ENCODE measurements at places on chromosomes 13 and 19.

- no peak for DNase-seq
Measured at GRCh38 chr13:109146912-109147647, 517.7 kb downstream of the MYO16 start.

DNA sequence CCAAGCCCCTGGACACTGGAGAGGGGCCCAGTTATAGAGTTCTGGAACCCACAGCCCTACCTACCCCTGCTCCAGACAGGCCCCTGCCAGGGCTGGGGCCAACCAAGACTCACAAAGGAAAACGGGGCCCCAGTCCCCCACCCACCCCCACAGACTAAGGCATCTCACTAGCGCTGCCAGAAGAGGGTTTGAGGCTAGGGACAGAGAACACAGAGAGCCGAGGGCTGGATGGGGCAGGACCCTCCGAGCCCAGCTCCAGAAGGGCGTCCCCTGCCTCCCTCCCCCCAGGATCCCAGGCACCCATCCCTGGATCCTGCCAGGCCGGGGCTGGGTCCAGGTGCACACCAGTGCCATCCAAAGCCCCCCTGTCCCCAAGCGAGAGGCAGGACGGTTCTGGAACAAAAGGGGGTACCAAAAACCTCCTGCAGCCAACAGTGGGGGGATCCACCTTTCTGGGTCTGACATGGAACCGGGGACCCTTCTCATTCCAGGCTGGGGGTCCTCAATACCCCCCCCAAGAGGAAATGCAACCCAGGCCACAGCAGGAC lies 4.4 kb upstream of the REXO1 start:
- DNase-seq, result no peak

DNA sequence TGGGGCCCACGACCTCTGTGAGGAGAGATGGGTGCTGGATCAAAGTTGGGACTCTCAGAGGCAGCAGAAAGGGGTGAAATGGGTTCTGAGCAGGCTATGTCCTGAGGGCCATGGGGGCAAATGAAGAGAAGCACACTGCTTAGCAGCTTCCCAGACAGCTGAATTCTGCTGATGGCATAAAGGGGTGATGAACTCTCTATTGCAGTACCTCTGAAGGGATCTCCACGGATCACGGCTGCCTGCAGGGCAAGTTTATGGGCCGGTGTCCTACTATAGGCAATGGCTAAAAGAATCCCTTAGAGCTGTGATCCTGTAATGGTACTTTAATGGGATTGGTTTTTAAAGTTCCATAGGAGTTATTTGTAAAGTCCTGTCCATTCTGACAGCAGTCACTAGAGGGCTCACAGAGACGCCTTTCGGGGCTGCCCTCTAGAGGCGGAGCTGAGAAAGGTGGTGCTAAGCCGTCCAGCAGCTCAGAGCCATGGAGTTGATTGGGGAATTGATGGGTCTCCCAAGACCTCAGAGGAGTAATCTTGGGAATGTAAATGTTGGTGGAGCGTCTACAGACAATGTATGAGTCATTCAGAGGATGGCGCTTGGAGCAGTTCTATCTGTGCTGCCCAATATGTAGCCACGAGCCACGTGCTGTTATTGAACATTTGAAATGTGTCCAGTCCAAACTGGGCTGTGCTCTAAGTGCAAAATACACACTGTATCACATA lies 287.3 kb downstream of the COG6 start:
- peak; percentile 75 for DNase-seq

- no peak for DNase-seq
Measured at GRCh38 chr19:2546128-2547032, 70.5 kb downstream of the GADD45B start.

DNA sequence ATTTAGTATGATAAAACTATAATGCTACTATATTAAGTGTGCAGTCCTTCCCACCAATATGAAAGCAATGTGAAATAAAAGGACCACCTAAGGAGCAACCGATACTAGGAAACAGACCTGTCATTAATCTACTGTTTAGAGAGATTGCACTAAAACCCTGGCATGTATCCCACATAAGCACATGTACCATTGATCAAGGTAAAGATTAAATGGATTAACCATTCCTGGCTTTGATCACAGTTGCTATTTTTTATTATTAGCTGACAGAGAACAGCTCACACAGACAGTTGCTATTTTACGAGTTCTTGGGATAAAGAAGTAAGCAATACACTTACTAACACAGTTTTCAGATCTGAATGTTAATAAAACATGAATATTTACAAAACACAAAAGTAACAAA lies 57.7 kb upstream of the ZDHHC20 start:
- no peak for DNase-seq

DNA sequence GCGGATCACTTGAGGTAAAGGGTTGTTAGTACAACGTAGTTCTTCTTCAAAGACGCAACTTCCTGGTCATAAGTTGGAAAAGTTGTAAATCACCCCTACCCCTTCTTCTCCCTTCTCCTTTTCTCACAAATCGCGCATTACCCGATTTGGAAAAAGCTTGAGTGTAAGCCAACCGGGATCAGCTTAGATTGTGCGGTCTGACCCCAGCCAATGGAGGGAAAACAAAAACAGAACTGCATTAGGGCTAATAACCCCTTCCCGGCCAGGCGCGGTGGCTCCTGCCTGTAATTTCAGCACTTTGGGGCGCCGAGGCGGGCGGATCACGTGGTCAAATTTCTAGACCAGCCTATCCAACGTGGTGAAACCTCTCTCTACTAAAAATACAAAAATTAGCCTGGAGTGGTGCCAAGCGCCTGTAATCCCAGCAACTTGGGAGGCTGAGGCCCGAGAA lies 806 bp downstream of the ZNF90 start:
- no peak for DNase-seq

- no peak for DNase-seq
Measured at GRCh38 chr13:27627380-27627779, 5.7 kb downstream of the POLR1D start.

DNA sequence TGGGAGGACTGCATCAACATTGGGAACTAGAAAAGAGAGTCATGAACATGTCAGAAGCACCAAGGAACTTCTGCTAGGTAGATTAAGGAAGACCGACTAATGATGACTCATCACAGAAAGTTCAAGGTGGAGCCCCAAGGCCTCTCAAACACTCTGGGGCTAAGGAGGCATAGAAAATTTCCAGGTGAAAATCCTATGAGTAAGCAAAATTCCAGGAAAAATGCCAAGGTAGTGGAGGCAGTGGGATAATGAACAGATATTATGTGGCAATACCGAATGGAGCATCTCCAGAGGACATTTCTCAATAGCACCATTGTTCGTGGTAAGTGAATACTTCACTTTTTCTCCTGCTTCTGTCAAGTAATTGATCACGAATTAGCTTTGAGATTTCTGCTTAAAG lies 336.5 kb downstream of the MZT1 start:
- DNase-seq, result no peak

GRCh38 chr19:778910-779653 lies 18.2 kb upstream of the PTBP1 start:
- DNase-seq, result no peak

DNA sequence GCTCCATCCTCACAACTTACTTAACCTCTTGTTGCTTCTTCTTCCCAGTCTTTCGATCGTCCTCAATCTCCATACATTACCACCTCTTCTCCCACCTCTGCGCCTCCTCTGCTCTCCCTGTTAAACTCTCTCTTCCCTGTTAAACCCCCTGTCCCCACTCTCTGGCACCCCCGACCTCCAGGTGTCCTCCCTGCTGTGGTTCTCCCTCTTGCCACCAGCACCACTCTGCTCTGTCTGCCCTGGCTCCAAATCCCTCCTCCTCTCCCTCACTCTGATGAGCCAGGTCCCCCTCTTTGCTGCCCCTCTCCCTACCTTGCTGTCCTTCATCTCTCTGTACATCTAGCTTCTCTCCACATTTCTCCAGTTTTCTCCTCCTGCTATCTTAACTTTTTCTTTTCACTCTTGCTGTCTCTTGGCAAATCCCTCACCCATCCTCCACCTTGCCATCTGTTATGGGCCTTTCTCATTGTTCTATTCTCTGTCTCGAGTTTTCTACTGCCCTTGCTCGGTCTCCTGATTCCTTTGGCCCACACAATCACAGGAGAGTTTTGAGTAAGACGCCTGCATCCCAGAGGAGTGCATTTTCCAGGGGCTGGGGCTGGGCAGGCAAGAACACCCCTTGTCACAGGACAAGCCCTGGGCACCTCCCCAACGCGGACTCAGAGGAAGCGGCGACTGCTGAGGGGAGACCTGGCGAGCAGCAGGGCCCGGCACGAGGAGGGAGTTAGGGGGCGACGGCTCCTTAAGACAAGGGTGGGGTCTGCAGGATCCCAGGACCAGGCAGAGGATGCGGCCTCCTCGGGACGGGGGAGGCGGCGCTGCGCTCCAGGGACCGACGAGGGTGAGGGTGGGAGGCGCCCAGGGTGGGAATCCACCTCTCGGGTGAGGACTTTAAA lies 21.4 kb upstream of the ERVV-1 start:
- no peak for DNase-seq

- no peak for DNase-seq
Measured at GRCh38 chr13:21121616-21122015, 54.7 kb downstream of the SKA3 start.

- no peak for DNase-seq
Measured at GRCh38 chr19:42366673-42367072, 23.4 kb downstream of the CNFN start.

DNA sequence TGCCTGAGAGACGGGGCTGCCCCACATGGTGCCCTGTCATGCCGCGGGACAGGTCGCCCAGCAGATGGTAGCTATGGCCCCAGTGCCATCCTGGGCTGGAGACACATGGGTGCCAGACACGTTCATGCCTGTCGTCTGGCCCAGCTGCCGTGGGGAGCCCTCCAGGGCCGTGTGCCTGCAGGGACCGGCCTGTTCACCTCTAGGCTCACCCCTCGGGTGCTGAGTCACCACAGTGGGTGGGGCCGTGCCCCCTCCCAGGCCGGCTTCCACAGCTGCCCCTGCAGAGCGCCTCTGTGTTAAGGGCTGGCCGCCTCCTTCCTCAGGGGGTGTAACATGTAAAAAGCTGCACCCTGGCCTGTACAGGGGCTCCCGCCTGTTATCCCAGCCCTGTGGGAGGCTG lies 36.1 kb downstream of the CSNK1G2 start:
- no peak for DNase-seq

GRCh38 chr13:76116751-76117360 lies 480.7 kb downstream of the LMO7 start:
- DNase-seq, result no peak

All from activated CD4-positive, alpha-beta T cell treated with anti-CD3 and anti-CD28 coated beads for 4 hours (primary cell).